ENCODE measurements at places on chromosomes 4 and X.

- DNase-seq, result no peak
Measured at GRCh38 chr4:183599690-183600089, 59.3 kb downstream of the RWDD4 start.

DNA sequence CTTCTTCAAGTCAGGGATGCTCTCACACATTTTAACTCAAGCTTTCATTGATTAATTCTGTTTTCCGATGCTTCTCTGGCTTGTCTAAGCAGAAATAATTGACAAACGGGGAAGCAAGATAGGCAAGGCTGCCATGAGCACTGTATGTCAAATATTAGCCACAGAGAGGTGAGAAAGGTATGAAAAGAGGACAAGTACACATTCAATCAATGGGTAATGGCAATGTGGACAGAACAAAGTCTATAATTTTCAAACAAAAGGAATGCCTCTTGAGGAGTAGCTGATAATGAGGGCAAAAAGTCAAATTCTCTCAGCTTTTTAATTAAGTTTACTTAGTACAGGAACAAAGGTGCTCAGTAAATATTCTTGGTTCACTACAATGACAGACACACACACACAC, 19.6 kb downstream of the COX7B2 start:
- no peak for DNase-seq

DNA sequence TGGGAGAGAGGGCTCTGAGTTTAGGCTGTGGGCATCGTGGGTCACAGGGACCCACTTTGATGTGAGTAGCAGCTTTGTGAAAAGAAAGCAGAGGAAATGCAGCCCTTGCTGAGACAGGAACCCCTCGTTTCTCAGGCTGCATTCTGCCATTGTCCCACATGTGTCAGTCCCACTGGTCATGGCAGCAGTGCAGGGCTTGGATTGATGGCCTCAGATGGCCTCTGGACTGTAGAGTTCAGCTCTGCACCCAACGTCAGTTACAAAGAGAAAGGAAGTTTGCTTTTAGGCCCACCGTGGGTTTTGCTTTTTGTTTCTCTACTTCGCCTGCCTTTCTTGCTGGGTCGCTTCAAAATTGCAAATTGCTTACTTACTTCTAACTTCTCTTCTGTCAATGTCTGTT, 248.3 kb upstream of the KLF3 start:
- DNase-seq, result no peak

DNA sequence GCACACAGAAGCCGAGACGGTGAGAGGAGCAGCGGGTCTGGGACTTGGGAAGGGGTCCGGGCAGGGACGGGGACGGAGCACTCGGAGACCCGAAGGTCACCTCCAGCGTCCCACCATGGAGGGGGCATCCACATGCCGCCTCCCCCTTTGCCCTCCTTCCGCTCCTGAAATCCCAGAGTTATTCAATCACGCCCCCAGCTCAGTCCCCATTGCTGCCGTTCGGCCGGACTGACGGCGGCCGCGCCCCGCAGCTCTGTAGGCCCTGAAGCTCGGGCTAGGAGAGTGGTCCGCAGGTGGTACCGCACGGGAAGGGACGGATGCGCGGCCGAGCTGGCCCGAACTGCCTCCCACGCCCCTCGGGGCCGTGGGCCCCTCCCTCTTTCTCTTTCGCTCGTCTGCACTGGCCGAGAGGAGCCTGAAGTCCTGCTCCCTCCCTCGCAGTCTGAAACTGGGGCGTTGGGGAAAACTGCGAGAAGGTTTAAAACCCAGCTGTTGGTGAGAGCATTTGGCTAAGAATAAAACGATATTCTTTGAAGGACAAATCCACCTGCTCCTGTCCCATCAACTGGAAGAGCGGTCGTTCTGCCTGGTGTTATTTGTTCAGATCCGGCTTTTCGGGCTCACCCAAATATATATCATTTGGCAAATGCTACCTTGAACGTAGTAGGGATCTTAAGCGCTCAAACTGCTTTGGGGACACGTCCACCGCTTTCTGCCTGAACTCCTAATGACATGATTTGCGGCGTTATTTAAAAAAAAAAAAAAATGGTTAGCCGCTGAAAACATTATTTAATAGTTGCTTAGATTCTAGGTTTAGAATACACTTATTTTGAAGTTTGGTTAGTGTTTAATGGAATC, 719 bp downstream of the USO1 start:
- DNase-seq, result peak; percentile 90

DNA sequence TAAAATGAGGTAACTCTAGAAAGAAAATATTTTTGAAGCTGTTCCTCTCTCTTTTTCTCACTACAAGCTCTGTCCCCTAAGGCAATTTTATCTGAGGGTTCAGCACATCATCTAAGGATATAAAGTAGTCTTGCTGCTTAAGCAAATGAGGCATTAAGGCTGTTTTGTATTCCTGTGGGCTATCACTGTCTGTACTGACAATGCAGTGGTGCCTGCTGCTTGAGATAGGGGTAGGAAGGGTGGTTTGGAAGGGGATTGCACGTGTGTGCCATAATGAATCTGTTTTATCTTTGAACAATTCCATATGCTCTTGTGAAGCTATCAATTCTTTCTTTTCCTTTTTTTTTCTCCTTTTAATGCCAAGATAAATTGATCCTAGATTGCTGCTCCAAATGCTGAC, 128.0 kb upstream of the ATOH1 start:
- no peak for DNase-seq

DNA sequence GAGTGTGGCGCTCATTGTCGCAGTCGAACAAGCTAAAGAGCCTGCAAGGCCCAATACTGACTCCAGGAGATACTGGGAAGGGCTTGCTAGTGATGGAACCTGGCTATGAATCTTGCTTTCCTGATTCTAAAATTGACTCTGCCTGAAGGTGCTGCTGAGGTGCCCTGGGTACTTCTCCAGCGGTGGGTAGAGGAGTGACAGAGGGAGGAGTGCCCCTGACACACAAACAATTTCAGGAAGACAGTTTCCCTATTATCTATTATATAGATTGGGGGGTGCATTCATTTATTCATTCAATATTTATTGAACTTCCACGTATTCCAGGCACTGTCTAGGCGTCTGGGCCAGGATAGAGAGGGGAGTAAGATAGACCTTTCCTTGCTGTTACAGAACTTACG, 339.2 kb upstream of the GATB start:
- no peak for DNase-seq

DNA sequence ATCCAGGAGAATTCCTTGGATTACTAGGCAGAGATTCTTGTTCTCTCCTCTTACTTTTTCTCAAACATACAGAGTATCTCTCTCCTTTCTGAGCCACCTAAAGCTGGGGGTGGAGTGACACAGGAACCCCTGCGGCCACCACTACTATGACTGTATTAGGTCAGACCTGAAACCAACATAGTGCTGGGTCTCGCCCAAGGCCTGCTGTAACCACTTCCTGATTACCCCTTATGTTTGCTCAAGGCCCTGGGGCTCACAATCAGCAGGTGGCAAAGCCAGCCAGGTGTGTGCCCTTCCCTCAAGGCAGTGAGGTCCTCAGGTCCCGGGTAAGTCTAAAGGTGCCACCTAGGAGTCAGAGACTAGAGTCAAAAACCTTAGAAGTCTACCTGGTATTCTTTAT, 166.4 kb downstream of the PARM1 start:
- DNase-seq, result no peak

DNA sequence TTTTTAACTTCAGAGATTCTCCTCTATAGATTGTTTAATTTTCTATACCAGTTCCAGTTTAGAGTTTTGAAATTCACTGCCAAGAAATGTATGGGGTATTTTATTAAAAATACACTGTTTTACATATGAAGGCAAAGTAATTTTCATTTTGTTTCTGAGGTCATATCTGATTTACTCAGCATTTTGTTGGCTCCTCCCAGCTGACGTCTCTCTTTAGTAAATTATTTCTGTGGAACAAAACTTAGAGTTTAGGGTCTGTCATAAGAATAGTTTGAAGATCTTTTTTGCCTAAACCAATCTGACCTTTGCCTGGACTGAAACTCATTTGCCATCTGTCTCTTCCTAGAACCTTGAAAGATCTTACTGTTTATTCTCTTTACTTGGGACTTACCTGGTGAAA, 16.9 kb downstream of the FNIP2 start:
- DNase-seq, result no peak

GRCh38 chr4:168646001-168646768, 149.3 kb downstream of the PALLD start:
- DNase-seq, result no peak

- peak; percentile 37 for DNase-seq
Measured at GRCh38 chr4:159142241-159142640, 39.4 kb downstream of the RAPGEF2 start.

DNA sequence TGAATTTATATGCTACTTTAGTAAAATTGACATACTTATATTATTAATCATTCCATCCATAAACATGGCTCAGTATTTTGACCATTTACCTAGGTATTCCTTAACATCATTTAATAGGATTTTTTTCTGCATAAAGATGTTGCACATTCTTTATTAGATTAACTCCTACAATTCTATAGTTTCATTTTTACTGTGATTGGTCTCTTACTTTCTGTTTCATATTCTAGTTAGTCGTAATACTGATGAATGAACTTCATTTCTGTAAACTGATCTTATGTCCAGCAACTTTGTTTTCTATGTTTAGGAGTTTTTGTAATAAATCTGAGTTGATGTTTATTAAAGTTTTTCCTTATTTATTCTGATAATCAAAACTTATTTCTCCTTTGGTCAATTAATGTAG, 278.2 kb upstream of the CXXC4 start:
- peak; percentile 8 for DNase-seq

DNA sequence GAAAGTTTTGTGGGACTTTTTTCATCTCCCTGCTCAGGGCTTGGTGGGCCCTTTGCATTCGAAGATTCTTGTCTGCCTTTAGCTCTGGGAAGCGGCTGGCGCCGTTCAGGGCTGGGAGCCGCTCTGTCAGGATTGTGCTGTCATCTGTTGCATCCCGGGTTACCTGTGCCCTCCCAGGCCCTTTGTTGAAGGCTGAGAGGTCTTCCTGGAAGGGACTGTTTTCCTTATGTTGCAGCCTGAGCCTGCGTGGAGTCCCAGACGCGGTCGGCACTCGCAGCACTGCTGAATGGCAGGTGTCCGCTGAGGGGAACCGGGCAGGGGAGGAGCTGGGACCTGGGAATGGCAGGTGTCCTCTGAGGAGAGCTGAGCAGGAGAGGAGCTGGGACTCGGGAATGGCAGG, 15.9 kb downstream of the RGS12 start:
- no peak for DNase-seq

- no peak for DNase-seq
Measured at GRCh38 chr4:145484225-145484846, 2.7 kb downstream of the SMAD1 start.

- DNase-seq, result no peak
Measured at GRCh38 chr4:16067515-16067914, 16.3 kb downstream of the PROM1 start.

- DNase-seq, result peak; percentile 82
Measured at GRCh38 chr4:39353478-39354253, 12.5 kb downstream of the RFC1 start.

- DNase-seq, result peak; percentile 69
Measured at GRCh38 chr4:73446336-73446938, 10.4 kb downstream of the AFP start.

GRCh38 chr4:77015390-77015789, 60.4 kb downstream of the CCNI start:
- DNase-seq, result peak; percentile 36

- DNase-seq, result no peak
Measured at GRCh38 chr4:108717386-108717785, 45.5 kb downstream of the ETNPPL start.

DNA sequence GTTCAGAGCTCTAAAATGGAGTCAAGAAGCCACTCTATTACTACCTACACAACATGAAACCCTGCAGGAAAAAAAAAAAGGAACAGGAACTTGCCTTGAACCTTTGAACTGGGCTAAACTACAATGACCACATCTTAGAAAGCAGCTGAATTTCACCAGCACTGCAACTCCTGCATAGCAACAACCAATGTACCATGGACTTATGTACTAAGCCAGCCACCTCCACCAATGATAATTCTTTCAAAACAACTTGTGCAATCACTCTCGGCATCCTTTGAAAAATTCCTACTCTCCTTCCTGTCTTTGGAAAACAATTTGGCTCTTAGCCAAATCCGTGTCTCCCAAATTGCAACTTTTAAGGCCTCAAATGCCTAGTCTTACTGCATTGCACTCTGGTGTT, 26.8 kb upstream of the FMR1 start:
- DNase-seq, result no peak

DNA sequence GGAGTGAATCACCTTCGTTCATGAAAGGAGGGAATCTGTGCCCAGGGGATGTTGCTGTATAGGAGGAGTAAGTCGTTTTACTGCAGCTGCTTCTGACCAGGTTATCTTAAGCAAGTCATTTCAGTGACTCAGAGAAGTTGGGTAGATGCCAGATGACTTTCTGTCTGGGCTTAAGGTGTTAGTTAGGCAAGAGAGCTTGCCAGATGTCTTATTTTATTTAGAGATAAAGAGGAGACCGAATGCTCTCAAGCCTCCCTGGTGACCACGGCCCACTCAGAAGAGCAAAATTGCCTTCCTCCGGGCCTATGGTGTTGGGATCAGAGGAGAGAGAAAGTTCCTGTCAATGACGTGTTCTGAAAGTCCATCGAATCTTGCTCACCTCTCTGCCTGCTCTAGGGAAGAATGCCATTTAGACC, 16.3 kb upstream of the ZNF827 start:
- DNase-seq, result no peak

DNA sequence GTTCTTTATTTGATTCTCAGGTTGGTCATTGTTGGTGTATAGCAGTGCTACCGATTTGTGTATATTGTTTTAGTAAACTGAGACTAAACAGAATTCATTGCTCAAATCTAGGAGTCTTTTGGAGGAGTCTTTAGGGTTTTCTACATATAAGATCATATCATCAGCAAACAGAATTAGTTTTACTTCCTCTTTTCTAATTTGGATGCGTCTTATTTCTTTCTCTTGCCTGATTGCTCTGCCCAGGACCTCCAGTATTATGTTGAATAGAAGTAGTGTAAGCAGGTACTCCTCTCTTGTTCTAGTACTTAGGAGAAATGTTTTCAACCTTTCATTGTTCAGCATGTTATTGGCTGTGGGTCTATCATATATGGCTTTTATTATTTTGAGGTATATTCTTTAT, 92.6 kb downstream of the IQCM start:
- DNase-seq, result no peak

DNA sequence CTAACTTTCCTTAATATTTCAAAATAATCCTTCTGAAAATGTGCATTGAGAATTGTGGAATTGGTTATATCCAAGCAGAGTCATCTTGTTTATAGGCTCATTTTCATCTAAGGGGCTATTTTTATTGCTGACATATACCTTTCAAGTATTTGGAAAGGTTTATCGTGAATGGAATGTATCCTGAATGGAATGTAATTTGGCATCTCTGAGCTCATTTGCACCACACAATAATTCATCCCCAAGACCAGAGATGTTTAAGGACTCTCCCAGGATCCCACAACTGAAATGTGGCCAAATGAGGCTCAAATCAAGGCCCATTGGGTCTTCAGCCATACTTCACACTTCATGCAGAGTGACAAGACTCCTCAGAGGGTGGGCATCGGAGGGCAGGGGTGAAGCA, 7.5 kb upstream of the SETD7 start:
- DNase-seq, result no peak

DNA sequence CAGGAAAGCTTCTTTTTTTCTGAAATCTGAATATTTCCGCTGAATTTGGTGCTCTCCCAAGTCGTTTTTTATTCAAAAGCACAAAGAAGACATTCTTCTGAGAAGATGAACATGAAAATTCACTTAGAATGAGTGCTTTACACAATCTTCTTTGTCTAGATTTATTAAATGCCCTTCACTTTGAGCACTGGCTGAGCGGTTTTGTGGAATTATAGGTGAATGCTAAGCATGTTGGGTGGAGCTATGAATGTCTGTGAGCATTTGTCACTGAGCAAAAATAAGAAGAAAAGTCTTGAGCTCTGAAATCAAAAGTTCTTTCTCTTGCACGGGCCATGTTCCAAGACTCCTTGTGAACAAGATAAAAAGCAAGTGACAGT, 13.1 kb downstream of the GASK1B start:
- DNase-seq, result no peak
